Retinal pigment epithelial cell (primary cell): ENCODE measurements at places on chromosomes 2 and 18.

- DNase-seq = no peak
Measured at GRCh38 chr2:101770726-101771125, 73.2 kb downstream of the MAP4K4 start.

GRCh38 chr2:181372646-181373040 lies 84.5 kb upstream of the ITGA4 start:
- DNase-seq = no peak

DNA sequence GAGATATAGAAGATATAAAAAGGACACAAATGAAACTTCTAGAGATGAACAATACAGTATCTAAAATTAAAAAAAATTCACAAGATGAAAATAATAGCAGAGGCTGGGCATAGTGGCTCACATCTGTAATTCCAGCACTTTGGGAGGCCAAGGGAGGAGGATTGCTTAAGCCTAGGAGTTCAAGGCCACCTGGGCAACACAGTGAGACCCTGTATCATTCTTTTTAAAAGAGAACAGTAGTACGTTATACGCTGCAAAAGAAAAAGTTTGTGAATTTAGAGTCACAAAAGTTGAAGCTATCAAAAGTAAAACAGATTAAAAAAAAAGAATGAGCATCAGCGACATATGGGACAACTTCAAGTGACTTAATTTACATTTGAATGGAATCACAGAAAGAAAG lies 81.6 kb upstream of the ZFP36L2 start:
- no peak for DNase-seq

- no peak for DNase-seq
Measured at GRCh38 chr2:241563981-241564595, 5.5 kb downstream of the BOK start.

GRCh38 chr18:55206927-55207326 lies 247.7 kb upstream of the CCDC68 start:
- DNase-seq = no peak

DNA sequence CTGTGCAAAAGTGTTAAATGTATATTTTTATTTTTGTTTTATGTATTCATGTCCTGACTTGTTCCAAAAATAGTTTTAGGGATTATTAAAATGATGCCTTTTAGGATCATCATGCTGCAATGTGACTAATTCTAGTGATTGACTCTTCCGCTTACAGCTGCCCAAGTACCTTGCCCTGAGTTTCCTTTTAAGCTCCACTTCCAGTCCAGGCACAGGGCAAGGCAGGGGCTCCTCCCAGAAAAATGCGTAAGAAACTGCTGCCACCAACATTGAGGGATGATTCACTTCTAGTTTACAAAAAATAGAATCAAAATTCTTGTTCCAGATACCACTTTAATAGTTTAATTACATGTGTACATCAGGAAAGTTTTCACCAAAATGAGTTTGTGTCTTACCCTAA lies 116.4 kb downstream of the IRS1 start:
- peak; percentile 68 for DNase-seq

DNA sequence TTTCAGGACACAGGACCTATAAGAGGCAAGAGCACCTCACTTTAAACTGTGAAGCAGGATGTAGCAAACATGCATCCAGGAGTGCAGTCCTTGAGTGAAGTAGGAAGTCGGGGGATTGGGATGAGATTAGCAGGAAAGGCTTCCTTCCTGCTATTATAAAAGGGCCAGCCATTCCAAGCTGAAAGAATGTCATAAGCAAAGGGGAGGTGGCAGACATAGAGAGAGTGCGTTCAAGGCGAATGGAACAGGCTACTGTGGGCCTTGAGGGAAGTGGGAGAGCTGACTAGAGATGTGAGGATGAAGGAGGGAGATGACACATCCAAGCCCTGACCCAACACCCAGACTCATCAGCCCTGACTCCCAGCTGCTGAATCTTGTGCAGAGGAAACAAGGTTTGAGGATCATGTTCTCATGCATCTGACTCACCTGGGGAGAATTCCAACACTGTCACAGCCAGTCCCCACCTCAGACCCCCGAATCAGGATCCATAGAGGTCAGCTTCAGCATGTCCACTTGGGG lies 63.9 kb downstream of the GYPC start:
- no peak for DNase-seq
